ENCODE measurements at places on chromosomes 12 and 14.

DNA sequence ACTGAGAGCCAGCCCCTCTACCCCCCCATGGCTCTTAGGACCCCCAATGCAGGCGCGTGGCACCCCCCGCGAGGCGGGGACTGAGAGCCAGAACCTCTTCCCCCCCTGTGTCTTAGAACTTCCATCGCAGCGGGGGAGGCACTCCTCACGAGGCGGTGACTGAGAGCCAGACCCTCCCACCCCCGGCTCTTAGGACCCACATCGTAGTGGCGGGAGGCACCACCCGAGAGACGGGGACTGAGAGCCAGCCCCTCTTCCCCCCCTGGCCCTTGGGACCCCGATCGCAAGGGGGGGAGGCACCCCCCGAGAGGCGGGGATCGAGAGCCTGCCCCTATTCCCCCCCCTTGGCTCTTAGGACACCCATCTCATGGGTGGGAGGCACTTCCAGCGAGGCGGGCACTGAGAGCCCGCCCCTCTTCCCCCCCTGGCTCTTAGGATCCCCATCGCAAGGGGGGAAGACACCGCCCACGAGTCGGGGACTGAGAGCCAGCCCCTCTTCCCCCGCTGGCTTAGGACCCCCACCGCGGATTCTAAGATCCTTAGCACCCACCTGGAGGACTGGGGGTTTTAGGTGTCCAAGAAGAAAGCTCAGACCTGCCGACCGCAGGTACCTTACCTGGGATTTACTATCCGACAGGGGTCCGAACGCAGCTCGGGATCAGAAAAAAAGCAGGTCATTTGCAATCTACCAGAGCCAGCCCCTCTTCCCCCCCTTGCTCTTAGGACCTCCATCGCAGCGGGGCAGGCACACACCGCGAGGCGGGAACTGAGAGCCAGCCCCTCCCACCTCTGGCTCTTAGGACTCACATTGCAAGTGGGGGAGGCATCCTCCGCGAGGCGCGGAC lies 44.9 kb downstream of the DDX11 start:
- DNase-seq = no peak

- DNase-seq = no peak
Measured at GRCh38 chr12:88367231-88367630, 213.0 kb downstream of the KITLG start.

- no peak for DNase-seq
Measured at GRCh38 chr14:71648725-71649124, 283.5 kb upstream of the RGS6 start.

DNA sequence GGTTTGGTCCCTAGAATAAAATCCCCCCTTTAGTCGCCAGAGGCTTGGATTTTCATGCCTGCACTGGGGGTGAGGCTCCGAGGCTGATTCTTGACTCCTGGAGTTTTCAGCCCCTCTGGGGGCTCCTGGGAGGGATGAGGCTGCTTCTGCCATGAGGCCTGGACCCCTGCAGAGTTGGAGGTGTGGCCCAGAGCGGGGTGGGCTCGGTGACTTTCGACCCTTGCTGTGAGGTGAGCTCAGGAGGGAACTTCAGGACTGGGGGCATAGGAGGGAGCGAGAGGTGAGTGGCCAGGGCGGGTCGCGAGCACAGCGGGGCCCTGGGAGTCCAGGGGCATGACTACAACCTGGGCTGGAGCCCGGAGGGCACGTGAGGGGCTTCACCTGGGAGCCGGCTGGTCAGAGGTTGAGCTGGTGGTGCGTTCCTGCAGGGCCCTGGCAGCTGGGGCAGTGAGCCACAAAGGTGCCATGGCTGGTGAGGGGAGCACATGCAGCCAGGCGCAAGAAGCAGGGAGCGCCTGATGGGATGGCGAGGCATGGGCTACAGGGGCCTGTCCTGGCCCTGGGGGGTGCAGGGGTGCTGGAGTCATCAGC lies 168.2 kb downstream of the KIF26A start:
- no peak for DNase-seq

DNA sequence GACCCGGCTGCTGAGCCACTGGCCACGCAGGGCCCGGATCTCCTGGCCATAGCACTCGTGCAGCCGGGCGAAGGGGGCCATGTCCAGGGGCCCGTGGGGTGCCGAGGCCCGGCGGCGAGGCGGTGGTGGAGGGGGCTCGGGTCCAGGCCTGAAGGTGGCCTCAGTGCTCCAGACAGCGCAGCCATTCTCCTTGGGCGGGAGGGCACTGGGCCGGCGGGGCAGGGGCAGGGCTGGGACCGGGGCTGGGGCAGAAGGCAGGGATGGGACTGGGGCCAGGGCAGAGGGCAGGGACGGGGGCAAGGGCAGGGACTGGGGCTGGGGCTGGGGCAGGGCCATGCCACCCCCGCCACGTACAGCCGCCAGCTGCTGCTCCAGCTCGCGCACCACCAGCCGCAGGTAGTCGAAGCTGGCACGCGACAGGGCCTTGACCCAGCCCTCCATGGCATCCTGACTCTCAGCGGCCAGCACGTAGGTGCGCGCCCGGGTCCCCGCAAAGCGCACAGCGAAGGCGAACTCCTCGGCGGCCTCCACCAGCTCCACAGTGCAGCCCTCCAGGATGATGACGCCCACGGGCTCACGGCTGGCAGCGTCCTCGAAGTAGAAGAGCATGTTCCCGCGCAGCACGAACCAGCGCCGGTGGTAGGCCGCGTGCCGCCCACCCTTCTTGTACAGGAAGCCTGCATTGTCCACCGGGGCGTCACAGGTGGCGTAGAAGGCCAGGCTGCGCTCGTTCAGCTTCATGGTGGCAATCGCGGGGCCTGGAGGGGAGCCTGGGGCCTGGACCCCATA lies 6.0 kb downstream of the PHETA1 start:
- no peak for DNase-seq

DNA sequence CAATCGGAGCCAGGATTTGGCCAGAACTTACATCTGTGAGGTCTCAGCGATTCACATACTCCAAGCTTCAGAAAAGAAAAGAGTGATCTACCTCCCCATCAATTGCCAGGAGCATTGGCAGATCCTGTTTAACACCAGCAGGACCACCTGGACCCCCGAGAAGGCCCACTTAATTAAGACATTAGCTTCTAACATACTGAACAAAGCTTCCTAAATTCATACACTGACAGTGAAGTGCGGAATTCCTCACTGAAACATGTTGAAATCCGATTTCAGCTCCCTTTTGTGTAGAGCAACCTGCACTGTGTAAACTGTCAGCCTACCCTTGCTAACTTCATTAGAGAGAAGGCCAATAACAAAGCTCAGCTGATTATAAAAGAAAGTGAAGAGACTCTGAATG lies 274.0 kb downstream of the NOVA1 start:
- no peak for DNase-seq

GRCh38 chr14:78486081-78486480 lies 315.9 kb downstream of the NRXN3 start:
- DNase-seq = no peak

DNA sequence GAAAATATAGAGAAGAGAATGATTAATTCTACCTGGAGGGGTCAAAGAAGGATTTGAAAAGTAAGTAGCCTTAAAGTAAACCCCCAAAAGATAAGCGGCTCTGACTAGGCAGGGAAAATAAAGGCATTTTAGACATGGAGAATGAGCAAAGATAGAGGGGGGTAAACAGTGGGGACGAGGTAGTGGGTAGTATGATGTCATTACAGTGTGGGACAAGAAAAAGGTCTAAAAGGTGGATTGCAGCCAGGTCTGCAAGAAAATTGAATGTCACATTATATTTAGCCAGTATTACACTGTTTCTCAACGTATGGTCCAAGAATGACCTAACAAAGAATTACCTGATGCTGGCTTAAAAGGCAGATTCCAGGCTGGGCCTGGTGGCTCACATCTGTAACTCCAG lies 55.8 kb upstream of the CIT start:
- DNase-seq = no peak

GRCh38 chr14:20409226-20409625 lies 4.1 kb downstream of the TEP1 start:
- no peak for DNase-seq

DNA sequence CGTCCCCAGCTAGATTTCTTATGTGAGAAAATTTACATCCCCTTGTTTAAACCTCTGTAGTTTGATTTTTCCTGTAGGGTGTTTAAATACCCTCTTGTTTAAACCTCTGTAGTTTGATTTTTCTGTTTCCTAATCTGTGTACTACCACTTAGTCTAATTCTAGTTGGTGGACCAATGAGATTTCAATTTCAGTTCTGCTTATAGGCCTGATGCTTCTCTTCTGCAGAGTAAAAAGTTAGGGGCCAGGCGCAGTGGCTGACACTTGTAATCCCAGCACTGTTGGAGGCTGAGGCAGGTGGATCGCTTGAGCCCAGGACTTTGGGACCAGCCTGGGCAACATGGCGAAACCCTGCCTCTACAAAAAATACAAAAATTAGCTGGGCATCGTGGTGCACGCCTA lies 11.5 kb downstream of the UBC start:
- no peak for DNase-seq

DNA sequence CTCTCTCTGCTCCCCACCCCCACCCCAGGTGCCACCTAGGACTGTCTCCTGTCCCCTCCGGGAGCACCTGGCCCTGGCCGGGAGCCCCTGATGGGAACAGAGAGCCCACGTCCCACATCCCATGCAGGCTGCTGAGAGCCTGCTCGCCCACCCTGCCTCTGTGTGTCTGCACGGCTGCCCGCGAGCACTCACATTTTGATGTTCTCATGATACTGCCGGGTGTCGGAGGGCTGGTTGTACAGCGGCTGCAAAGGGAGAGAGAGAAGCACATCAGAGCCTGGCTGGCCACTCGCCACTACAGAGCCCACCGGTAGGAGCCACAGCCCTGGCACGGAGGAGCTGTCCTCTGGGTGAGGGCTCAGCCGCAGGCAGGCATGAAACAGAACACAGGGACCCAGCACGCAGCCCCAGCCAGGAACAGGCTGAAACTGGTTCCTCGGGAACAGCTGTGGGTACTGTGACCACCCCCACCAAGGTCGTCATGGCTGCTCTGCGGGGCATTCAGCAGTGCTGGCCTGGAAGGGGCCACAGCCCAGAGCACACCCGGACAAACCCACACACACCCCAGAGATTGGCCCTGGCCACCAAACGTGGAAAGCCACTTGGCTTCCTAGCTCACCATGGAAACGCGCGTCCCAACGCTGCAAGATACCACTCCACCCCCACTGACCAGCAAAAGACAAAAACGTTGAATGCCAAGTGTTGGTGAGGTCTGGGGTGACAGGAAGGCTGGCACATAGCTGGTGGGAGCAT lies 117.6 kb downstream of the NCOR2 start:
- no peak for DNase-seq

- peak; percentile 16 for DNase-seq
Measured at GRCh38 chr12:51521554-51522276, 69.3 kb upstream of the SCN8A start.

DNA sequence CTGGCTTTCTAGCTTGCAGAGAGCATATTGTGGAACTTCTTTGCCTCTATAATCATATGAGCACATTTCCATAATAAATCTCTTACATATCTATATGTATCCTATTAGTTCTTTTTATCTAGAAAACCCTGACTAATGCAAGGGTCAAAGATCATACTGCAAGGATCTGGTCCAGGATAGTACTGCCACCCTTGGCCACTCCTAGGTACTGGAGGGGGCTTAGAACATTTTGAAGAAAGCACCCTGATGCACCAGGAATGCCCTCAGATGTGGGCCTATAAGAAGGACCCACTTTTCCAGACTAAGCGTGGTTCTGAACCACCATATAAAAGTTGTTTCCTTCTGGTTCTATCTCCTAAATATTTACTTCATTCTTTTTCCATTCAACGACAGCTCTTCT lies 14.6 kb downstream of the ATXN7L3B start:
- no peak for DNase-seq

DNA sequence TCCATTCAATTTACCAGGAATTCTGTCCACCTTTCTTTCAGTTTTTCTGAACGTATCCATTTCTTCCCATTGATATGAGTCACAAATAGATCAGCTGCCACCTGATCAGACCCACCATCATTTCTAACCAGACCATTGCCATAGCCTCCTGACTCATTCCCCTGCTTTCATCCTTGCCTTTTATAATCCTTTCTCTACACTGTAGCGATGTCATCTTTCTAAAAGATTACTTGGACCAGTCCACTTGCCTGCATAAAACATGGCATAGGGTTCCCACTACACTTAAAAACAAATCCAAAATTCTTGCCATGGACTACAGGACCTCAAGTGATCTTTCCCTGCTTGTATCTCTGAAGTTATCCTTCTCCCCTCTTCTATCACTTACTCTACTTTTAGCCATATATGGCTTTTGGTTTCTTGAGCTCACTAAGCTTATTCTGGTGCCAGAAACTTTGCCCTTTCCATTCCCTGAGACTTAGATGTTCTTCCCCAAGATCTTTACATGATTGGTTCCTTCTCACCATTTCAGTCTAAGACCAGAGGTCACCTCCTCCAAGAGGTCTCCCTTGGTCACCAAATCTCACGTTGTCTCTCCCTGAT lies 149.5 kb upstream of the KRR1 start:
- no peak for DNase-seq

DNA sequence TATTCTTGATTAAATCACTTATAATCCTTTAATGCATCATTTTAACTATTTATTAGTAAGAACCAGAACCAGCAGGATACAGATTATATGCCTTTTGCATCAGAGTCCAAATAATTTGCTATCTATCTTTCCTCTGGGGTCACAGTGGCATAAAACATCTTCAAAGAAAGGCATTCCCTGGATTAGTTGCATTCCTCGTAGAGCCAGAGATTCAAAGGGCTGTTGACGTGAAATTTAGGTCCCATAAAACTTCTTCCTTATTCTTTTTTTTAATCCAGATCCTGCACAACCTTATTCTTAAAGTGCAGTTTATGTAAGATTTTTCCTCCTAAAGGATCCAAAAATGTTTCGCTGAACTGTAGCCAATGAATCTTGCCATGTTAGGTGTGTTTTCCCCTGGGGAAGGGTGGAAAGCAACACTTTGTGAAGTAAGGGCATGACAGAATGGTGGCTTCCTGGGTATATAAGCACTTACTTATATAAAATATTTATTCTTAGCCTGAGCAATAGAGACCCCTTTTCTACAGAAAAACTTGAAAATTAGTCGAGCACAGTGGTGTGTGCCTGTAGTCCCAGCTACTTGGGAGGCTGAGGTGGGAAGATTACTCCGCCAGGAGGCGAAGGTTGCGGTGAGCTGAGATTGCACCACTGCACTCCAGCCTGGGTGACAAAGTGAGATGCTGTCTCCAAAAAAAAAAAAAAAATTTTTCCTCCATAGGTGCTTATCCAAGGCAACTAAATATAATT lies 208.7 kb downstream of the PCNX1 start:
- DNase-seq = no peak

DNA sequence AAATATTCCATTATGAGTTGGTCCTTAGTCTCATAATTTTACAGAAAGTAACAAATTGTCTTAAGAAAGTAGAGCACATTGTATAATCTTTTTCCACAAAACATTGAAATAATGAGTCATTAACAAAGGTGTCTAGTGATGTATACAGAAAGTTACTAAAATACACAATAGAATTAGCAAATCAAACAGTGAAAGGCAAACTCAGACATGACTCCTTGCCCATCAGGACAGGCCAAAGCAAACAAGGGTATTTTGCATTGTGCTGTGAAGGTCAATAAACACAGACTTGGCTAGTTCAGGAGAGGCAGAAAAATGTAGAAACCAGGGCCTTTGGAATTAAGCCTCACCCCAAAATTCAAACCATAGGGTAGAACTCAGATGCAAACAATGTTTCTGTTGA lies 37.3 kb downstream of the SIX4 start:
- no peak for DNase-seq

All from dermis blood vessel endothelial cell (primary cell).